ENCODE measurements at places on chromosomes 12 and 14. TPM values are rescaled to one million over a fixed set of nuclear protein-coding genes. Genes with fewer than 3 reads are reported as not detected.

DNA sequence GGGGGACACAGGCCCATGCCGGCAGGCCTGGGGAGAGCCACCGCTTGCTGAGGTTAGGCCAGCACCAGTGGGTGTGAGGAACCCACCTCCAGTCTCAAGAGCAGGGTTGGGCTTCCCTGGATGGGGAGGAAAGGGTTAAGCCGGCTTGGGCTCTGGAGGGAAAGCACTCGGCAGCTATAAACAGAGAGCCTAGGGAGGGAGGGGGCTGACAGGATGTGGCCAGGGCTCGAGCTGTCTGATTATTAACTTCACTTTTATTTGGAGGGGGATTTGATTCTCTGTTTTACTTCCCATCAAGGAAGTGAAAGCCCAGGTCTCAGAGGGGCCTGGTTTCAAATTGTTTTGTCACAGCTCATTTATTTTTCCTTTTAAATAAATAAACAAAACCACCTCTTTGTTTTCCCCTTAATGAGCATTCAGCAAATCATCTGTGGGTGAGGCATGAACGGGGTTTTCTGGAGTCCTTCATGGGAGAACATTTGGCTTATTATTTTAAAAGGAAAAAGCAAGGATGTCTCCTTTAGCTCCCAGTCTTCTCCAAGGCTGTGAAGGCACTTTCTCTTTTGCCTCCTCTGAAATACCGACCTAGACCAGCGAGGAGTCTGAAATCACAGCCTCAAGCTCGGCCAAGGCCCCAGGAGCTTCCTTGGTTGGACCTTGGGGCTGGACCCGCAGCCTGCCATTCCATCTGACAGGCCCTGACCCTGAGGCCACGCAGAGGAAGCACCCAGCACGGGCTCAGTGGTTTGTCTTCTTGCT lies 21.9 kb upstream of the ZFP36L1 start:
- peaks cover 38% of the 10 kb centered on the region for H3K4me1 ChIP-seq
- H3K4me3 ChIP-seq = peak overlapping the region; percentile 3
- no peaks in the 10 kb centered on the region for H3K27me3 ChIP-seq
- H3K27ac ChIP-seq = no peak overlapping the region
- no peaks in the 10 kb centered on the region for H3K36me3 ChIP-seq
- peak; percentile 58 for DNase-seq

- no peaks in the 10 kb centered on the region for H3K36me3 ChIP-seq
- H3K4me3 ChIP-seq = peak overlapping the region; percentile 44
- peaks cover 90% of the 10 kb centered on the region for H3K27me3 ChIP-seq
- H3K27ac ChIP-seq = no peak overlapping the region
- DNase-seq = no peak
Measured at GRCh38 chr14:99273766-99274345, 1.9 kb upstream of the BCL11B start.

DNA sequence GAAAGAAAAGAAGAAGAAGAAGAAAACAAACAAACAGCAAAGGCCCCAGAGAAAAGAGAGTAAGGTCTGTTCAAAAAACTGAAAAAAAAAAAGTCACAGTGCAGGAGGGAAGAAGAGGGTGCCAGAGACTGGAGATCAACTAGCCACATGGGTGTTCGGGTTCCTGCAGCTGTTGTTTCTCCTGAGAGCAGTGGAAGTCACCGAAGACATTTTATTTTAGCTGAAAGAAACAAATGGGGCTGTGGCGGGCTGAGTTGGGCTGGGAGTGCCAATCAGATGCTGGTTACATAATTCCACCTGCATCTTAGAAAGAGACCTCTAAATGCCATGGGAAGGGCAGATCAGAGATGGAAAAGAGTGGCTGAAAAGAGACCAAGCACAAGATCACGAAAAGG lies 33.9 kb downstream of the ACTN1 start:
- H3K4me3 ChIP-seq = no peak overlapping the region
- peaks cover 19% of the 10 kb centered on the region for H3K4me1 ChIP-seq
- no peak overlapping the region for H3K27ac ChIP-seq
- DNase-seq = no peak

GRCh38 chr12:27652174-27652763 lies 44.0 kb upstream of the REP15 start:
- H3K36me3 ChIP-seq = no peaks in the 10 kb centered on the region
- H3K4me3 ChIP-seq = no peak overlapping the region
- peak; percentile 92 for DNase-seq
- H3K27ac ChIP-seq = no peak overlapping the region

GRCh38 chr12:119666226-119666795 lies 1.6 kb upstream of the PRKAB1 start:
- H3K27ac ChIP-seq = no peak overlapping the region
- no peak for DNase-seq
- H3K27me3 ChIP-seq = peaks cover 19% of the 10 kb centered on the region
- peaks cover 4% of the 10 kb centered on the region for H3K4me1 ChIP-seq

DNA sequence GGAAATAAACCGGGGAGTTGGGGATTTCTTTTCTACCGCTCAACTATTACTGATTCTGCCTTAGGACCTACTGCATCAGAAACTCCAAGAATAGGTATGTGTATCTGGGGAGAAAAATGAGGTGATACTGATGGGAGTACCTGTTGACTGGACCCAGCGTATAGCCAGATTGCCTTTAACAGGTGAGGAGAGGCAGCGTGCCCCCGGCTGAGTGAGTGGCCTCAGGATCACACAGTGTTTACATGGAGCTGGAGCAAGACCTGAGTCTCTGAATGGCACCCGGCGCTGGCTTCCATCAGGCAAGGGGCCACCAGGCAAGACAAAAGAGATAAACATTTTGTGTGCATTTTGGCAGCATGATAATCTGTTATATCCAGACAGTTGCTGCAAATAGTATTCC lies 496.2 kb downstream of the EGLN3 start:
- no peaks in the 10 kb centered on the region for H3K36me3 ChIP-seq
- H3K27ac ChIP-seq = no peak overlapping the region
- no peaks in the 10 kb centered on the region for H3K27me3 ChIP-seq
- no peak for DNase-seq
- no peak overlapping the region for H3K4me3 ChIP-seq

GRCh38 chr14:77007183-77007974 lies 21.1 kb downstream of the IRF2BPL start:
- H3K27ac ChIP-seq = no peak overlapping the region
- no peak overlapping the region for H3K4me3 ChIP-seq
- H3K4me1 ChIP-seq = peaks cover 6% of the 10 kb centered on the region
- H3K36me3 ChIP-seq = no peaks in the 10 kb centered on the region

- no peak overlapping the region for H3K4me3 ChIP-seq
- H3K4me1 ChIP-seq = peaks cover 7% of the 10 kb centered on the region
- H3K36me3 ChIP-seq = no peaks in the 10 kb centered on the region
Measured at GRCh38 chr14:93775744-93776143, 12.5 kb downstream of the PRIMA1 start.

GRCh38 chr12:66965621-66966020 lies 286.7 kb upstream of the GRIP1 start:
- H3K27me3 ChIP-seq = no peaks in the 10 kb centered on the region
- H3K4me3 ChIP-seq = no peak overlapping the region
- no peaks in the 10 kb centered on the region for H3K4me1 ChIP-seq
- no peaks in the 10 kb centered on the region for H3K36me3 ChIP-seq
- H3K27ac ChIP-seq = no peak overlapping the region

GRCh38 chr12:48758186-48758585 lies 30.7 kb downstream of the ADCY6 start:
- H3K4me3 ChIP-seq = no peak overlapping the region
- no peaks in the 10 kb centered on the region for H3K4me1 ChIP-seq
- no peak for DNase-seq
- no peak overlapping the region for H3K27ac ChIP-seq
- no peaks in the 10 kb centered on the region for H3K27me3 ChIP-seq
- no peaks in the 10 kb centered on the region for H3K36me3 ChIP-seq

GRCh38 chr14:50853891-50854290 lies 18.0 kb upstream of the ABHD12B start:
- no peaks in the 10 kb centered on the region for H3K4me1 ChIP-seq
- no peak for DNase-seq

- H3K27me3 ChIP-seq = no peaks in the 10 kb centered on the region
- H3K4me3 ChIP-seq = no peak overlapping the region
- H3K4me1 ChIP-seq = no peaks in the 10 kb centered on the region
Measured at GRCh38 chr14:99473458-99473857, 7.2 kb downstream of the SETD3 start.

GRCh38 chr14:63470962-63471793 lies 72.0 kb downstream of the PPP2R5E start:
- H3K36me3 ChIP-seq = no peaks in the 10 kb centered on the region
- no peaks in the 10 kb centered on the region for H3K27me3 ChIP-seq
- peaks cover 9% of the 10 kb centered on the region for H3K4me1 ChIP-seq
- no peak for DNase-seq
- no peak overlapping the region for H3K27ac ChIP-seq

GRCh38 chr14:105487449-105487985 lies 831 bp downstream of the CRIP1 start:
- H3K36me3 ChIP-seq = no peaks in the 10 kb centered on the region
- peak; percentile 58 for DNase-seq
- peak overlapping the region; percentile 42 for H3K4me3 ChIP-seq
- H3K27ac ChIP-seq = no peak overlapping the region
- peaks cover 29% of the 10 kb centered on the region for H3K4me1 ChIP-seq

GRCh38 chr12:27498761-27499160 lies 25.2 kb upstream of the PPFIBP1 start:
- H3K36me3 ChIP-seq = no peaks in the 10 kb centered on the region
- no peak overlapping the region for H3K4me3 ChIP-seq
- no peak for DNase-seq
- no peak overlapping the region for H3K27ac ChIP-seq
- H3K27me3 ChIP-seq = no peaks in the 10 kb centered on the region

DNA sequence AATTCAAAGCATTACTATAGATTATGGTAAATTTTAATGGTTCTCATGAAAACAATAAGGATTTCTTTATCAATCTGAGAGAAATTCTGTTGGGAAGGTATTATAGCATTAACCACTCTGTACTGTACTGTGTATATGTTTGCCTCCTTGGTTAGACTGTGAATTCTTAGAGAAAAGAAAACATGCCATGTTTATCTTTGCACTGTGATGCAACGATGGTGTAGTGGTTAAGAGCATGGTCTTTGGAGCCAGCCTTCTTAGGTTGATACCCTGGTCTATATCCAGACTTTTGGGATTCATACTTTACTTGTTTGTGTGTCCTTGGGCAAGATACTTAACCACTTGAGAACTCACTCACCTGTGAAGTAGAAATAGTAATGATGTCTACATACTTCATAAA lies 32.2 kb upstream of the NUBPL start:
- no peak overlapping the region for H3K4me3 ChIP-seq
- H3K36me3 ChIP-seq = no peaks in the 10 kb centered on the region
- DNase-seq = no peak
- no peaks in the 10 kb centered on the region for H3K4me1 ChIP-seq

DNA sequence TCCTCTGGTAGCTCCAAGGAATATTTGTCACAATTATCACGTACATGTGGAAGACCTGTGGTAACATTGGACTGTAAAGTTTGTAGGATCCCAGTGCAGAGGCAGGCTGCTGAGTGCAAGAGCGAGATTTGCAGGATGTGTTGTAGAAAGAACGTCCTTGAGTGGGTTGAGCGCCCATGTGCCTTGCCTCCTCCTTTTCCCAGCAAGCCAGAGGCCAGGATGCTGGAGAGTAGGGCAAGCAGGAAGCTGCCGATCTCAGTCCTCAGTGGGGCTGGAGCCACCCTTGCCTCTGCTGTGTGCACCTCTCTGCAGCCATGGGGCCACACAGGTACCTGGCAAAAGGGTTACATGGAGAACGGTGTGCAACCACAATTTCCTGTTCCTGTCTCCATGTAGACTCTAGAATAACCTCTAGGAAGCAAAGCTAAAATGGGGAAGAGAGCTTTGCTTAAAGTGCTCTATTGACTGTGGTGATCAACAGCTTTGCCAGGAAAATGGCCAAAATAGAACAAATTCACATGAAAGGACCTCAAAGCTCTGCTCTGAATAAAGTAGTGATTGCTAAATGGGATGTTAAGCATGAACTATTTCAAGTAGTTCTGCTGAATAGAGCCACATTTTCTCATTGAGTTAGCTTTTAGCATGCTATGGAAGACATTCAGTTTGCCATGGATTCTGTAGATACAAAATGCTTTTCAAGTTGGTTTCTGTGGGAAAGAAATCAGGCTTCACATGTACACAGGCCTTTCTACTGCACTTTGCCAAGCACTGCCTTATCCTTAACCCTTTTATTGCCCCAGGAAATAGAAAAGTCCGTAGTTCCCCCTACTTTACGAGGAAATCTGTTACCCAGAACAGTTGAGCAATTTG lies 37.4 kb downstream of the ANKRD9 start:
- no peak for DNase-seq
- no peaks in the 10 kb centered on the region for H3K27me3 ChIP-seq
- no peak overlapping the region for H3K4me3 ChIP-seq
- no peak overlapping the region for H3K27ac ChIP-seq
- H3K4me1 ChIP-seq = no peaks in the 10 kb centered on the region
- H3K36me3 ChIP-seq = no peaks in the 10 kb centered on the region

- no peaks in the 10 kb centered on the region for H3K27me3 ChIP-seq
- no peak overlapping the region for H3K27ac ChIP-seq
- no peak for DNase-seq
Measured at GRCh38 chr12:105177208-105177607, 58.8 kb downstream of the APPL2 start.

- no peaks in the 10 kb centered on the region for H3K27me3 ChIP-seq
- H3K27ac ChIP-seq = no peak overlapping the region
- no peak for DNase-seq
Measured at GRCh38 chr12:92002673-92003382, 142.8 kb downstream of the BTG1 start.

DNA sequence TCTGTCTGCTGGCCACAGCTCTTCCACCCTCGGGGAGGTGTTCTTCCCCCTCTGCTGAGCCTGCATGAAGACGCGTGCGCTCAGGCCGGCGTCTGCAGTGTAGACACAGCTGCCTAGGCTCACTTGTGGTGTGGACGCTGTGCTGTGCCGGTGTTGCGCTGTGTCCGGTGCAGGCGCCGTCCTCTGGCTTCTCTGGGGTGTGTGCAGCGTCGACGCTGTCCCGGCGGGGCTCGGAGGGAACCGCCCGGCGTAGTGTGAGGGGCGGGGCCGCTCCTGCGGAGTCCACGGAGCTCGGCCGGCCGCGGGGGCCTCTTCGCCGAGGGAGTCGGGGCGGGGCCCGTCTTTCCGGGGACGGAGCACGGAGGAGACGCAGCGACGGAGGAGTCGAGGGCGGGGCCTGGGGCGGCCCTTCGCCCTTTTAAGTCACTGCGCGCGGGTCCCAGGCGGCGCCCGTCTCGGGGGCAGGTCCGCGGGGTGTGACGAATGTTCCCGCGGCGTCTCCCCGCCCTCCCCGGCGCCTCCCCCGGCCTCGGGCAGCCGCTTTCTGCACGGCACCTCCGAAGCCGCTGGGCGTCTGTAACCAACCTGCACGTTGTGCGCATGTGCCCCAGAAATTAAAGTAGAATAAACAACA lies 45.2 kb downstream of the NOC4L start:
- H3K27ac ChIP-seq = no peak overlapping the region
- peaks cover 100% of the 10 kb centered on the region for H3K27me3 ChIP-seq
- peak overlapping the region; percentile 59 for H3K4me3 ChIP-seq

GRCh38 chr14:76985540-76986230 lies 42.8 kb downstream of the IRF2BPL start:
- no peak overlapping the region for H3K27ac ChIP-seq
- no peaks in the 10 kb centered on the region for H3K27me3 ChIP-seq
- H3K36me3 ChIP-seq = no peaks in the 10 kb centered on the region
- H3K4me3 ChIP-seq = no peak overlapping the region
- H3K4me1 ChIP-seq = peaks cover 10% of the 10 kb centered on the region

- H3K4me3 ChIP-seq = no peak overlapping the region
- DNase-seq = no peak
Measured at GRCh38 chr12:116368196-116369194, 91.0 kb upstream of the MED13L start.

Gene PRH1
- 30.3 TPM for total RNA-seq

Gene ENDOU
- not detected for total RNA-seq

Gene CIDEB
- total RNA-seq = not detected

Gene ANO4
- not detected for total RNA-seq

All from neural progenitor cell (in vitro differentiated cells).